ENCODE measurements at places on chromosomes 11 and 22.

- no peak for DNase-seq
Measured at GRCh38 chr11:44328138-44328660, 18.3 kb upstream of the ALX4 start.

- no peak for DNase-seq
Measured at GRCh38 chr11:31236143-31236542, 133.4 kb downstream of the DCDC1 start.

- DNase-seq: no peak
Measured at GRCh38 chr11:128331317-128331716, 256.0 kb downstream of the ETS1 start.

GRCh38 chr11:103222806-103223205 is 113.6 kb downstream of the DYNC2H1 start:
- DNase-seq: no peak

DNA sequence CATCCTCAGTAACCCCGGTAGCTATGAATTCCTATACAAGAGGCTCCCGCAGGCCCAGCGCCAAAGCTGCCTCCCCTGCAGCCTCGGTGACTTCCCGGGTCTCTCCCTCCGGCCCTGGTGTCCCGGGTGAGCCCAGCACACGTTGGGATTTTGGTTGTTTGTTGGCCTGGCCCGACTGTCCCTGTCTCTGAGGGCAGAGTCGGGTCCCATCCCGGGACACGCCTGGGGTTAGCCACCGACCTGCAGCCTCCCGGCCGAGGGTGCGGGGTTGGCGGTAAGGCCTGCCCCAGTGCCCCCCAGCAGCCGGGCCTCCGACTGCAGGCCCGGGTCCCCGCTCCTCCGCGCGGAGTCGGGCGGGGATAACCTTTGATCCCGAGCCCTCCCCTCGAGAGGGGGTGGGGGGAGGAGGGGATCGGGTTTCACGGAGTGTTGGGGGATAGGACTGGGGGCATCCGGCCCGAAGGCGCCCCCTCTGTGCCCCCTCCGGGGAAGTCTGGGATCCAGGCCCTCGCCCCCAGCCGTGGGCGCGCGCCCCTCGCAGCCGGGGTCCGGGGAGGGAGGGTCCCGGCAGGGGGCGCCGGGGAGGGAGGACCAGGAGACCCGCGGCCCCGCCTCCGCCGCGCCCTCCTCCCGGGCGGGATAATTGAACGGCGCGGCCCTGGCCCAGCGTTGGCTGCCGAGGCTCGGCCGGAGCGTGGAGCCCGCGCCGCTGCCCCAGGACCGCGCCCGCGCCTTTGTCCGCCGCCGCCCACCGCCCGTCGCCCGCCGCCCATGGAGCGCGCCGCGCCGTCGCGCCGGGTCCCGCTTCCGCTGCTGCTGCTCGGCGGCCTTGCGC is at the start of gene FBLN1:
FBLN1 (plus strand) TSS at position 669 of the 835 bp plus-strand sequence; CDS start at position 772, 103 bp downstream.
- peak; percentile 30 for DNase-seq

DNA sequence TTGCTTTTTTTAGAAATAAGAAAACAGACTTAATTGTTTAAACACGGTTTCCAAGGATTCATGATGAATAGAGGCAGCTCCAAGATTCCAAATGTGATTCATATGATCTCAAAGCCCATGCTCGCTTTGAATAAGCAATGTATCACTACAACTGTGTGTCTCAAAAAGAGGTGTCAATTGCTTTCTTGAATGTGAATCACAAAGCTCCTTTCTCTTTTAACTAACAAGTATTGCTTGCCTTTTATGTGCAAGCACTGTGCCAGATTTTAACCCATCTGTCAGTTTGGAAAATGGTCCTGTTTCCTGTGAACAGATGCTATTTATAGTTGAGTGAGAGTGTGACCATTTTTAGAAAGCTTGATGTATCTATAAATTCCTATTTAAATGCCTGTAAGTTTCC is 6.5 kb downstream of the OOSP1 start:
- DNase-seq: no peak

DNA sequence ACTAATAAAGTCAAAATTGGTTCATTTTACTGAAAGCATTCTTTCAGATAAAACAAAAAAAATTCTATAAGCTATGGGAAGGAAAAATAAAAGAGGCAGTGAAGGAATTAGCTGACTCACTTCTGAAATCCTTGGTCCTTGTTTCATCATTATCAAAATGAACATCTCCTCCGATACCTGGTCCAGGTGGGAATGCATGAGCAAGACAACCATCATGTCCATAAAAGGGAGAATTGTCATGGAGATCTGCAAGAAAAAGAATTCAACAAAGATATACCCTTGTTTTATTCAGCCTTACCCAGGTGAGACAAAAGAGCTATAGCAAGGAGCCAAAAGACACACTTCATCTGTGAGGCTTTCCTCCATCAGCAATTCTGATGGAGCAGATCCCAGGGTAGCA is 27.2 kb downstream of the MMP10 start:
- DNase-seq: no peak

GRCh38 chr22:32024796-32025195 is 18.3 kb upstream of the SLC5A1 start:
- DNase-seq: peak; percentile 52

GRCh38 chr22:45884201-45885062 is 92.5 kb downstream of the WNT7B start:
- no peak for DNase-seq

- no peak for DNase-seq
Measured at GRCh38 chr11:31790649-31791048, 20.5 kb downstream of the PAX6 start.

GRCh38 chr11:86360775-86361395 is 13.8 kb upstream of the CCDC81 start:
- peak; percentile 48 for DNase-seq

DNA sequence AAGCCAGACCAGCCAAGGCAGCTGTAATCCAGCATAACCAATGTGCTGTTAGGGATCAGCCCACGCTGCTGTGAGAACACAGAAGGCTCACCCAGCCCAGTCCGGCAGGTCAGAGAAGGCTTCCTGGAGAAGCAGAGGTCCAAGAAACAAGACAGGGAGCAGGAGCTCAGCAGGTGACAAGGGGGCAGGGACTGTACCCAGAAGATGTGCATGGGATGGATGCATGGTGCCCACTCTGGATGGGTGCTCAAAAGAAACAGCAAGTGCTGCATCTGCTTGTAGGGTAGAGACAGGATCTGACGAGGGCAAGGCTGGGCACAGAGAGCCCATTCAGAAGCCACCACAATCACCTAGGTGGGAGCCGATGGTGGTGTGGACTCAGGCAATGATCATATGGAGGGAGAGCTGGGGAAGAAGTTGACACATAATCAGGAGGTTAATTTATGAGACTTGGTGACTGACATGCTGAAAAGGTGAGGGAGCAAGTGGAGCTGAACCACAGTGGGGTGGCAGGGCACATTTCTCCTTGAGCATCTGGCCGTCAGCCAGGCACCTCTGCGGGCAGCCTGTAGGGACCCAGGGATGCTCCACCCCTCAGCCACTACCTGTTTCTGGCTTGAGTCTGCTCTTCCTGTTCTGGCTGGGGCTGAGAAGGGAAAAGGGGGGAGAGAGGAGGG is 102.3 kb upstream of the DRD2 start:
- DNase-seq: peak; percentile 16

- no peak for DNase-seq
Measured at GRCh38 chr11:57703341-57703740, 8.7 kb downstream of the MED19 start.

GRCh38 chr11:469684-470560 is 19.8 kb downstream of the PTDSS2 start:
- DNase-seq: peak; percentile 88

- DNase-seq: no peak
Measured at GRCh38 chr11:115300660-115301428, 203.4 kb downstream of the CADM1 start.

DNA sequence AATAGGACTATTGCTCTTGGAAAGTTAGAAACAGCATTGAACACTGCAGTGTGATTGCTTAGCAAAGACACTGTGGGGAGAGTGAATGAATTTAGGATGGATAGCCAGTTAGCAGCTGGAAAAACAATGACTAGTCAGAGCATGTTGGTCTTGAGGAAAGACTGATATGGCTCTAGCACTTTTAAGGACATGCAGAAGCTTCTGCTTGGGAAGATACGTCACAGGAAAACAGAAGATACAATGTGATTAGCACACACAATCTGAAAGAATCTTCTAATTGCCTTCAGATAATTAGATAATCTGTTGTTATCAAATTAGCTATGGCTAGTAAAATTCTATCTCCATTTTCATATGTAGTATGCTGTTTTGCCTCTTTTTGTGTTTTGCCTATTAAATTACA is 530.7 kb upstream of the CHORDC1 start:
- no peak for DNase-seq

DNA sequence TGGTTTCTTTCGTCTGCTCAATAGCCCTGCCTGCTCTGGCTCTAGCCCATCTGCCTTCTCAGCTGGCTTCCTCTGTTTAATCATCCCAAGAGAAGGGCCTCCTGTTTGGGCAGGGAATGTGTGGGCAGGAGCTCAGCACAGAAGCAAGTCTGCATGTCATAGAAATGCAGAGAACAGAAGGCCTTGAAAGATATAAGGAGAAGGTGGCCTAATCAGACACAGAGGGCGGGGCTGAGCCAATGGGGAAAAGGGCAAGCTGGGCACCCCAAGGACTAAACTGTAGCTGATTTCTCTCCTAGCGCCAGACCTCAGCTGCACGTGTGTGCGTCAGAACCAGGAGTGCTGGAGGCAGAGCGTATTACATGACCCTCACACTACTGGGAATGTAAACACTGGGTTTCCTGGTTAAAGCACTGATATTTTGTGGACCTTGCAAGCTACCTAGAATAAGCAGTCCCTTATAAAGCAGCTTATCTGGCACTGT is 7.6 kb upstream of the CCKBR start:
- DNase-seq: peak; percentile 90

All from amniotic epithelial cell (primary cell).